ENCODE measurements at places on chromosomes 1 and 21.
A peak's percentile ranks its signal among the peaks of the same experiment; 100 is the strongest.

GRCh38 chr1:85734931-85735330 is 26.7 kb upstream of the ZNHIT6 start:
- DNase-seq: no peak

GRCh38 chr21:38333301-38334272 is 76.8 kb downstream of the KCNJ15 start:
- no peak for DNase-seq

GRCh38 chr1:162040657-162041056 is 17.0 kb upstream of the OLFML2B start:
- no peak for DNase-seq

- no peak for DNase-seq
Measured at GRCh38 chr1:53588053-53588779, 129.0 kb downstream of the DMRTB1 start.

DNA sequence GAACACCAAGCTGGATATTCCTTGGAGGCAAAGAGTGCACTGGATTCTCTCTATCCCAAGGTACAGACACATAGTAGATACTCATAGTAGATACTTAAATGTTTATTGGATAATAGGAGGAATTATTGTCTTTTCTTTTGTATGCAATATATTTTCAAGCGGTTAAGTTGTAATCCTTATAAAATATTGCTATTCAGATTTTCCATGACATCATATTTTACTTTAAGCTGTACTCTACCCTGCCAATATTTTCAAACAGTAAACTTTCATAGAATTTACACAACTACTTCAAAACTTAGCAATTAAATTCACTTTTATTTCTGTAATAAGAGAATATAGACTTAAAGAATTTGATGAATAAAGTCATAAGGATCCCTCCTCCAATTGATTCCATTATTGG is 546.5 kb upstream of the CAMK1G start:
- DNase-seq: no peak

DNA sequence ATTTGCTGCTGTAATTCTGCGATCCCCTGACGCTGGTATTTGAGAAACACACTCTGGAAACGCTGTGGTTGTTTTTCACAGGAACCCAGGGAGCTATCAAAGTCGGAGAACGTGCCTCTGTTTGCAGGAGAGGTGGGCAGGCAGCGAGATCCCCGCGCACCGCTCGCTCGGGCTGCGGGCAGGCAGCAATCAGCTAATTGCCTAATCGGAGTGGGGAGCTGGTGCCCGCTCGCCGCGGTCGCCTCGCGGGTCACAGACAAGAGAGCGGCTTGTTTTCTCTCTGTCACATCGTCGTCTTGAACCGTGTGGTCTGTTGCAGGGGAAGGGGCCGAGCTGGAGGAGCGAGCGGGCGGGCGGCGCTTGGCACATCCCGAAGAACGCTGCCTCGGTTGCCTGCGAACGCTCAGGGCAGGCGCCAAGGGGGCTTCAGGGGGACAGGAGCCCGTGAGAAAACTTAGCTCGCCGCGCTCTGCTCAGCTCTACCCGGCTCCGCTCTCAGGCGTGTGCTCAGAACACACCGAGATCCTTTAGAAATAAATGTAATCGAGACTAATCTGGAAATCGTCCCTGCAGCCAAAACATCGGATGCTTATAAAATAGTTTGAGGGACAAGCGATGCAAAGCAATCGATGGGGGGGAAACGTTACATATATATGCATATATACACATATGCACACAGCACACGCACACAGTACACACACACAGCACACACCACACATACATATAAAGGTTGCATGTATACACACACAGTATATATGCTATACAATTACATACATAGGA is 93.6 kb upstream of the SMYD2 start:
- DNase-seq: no peak

DNA sequence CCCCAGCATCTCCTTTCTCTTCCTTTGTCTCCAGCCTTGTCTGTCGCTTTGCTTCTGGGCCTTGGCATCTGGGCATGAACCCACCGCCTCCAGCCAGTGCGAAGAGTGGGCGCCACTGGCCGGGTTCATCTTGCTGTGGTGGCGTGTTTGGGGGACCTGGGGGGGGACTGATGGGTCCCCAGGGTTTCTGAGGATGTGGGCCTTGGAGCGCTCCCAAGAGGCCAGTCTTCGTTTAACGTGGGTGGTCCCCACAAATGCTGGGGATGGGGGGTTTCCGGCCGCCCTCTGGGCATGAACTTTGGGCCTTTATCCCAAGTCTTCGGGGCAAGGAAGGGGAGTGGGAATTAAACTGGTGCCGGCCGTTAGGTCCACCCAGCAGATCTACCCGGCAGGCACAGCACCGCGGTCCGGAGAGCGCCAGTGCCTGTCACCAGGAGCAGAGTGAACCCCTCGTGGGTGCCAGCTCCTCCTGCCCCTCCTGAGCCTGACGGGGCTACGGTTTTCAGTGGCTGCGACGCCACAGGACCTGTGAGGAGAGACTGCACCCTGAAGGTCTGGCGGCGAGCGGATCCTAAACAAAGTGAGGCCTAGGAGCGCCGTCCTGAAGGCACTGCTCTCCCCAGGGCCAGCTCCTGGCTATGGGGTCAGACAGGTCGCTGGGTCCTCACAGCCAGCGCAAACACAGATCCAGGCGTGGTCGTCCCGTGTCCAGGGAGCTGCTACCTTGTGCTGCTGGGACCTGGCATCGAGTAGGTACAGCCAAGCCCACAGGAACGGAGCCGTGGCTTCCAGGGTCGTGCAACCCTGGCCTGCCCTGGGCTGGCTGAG is 12.1 kb upstream of the C1orf174 start:
- DNase-seq: no peak

- no peak for DNase-seq
Measured at GRCh38 chr1:54229281-54229891, 29.4 kb downstream of the MRPL37 start.

- peak; percentile 26 for DNase-seq
Measured at GRCh38 chr1:17878837-17879236, 123.7 kb downstream of the ACTL8 start.
